Right forelimb (tissue), 1 donor: ENCODE measurements at places on chromosomes 3 and 15.

- no peak for DNase-seq
Measured at GRCh38 chr3:143207338-143207961, 87.9 kb downstream of the CHST2 start.

GRCh38 chr3:101996832-101997231 is 147.5 kb downstream of the NFKBIZ start:
- DNase-seq = no peak

- no peak for DNase-seq
Measured at GRCh38 chr3:195717416-195717815, 3.4 kb upstream of the MUC20 start.

- DNase-seq = no peak
Measured at GRCh38 chr3:43298292-43298691, 12.0 kb downstream of the SNRK start.

DNA sequence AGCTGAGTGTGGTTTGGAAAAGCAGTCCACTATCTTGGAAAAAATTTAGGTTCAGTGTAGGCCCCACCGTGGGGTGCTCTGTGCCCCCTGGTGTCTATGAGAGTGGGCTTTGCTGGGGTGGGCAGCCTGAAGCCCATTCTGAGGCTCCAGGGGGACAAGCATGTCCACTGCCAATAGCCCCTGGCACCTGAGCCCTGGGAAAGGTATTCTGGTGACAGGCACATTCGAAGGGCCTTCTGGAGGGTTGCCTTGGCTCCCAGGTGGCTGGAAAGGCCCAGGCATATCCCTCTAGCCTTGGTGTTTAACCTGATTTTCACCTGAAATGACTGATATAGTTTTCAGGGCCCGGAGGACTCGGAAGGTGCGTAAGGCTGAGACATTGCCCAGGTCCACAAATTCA is 36.1 kb downstream of the SCN5A start:
- no peak for DNase-seq

- no peak for DNase-seq
Measured at GRCh38 chr3:134860141-134860540, 65.1 kb downstream of the EPHB1 start.

- no peak for DNase-seq
Measured at GRCh38 chr3:31766669-31767068, 214.4 kb downstream of the OSBPL10 start.

- DNase-seq = peak; percentile 69
Measured at GRCh38 chr3:112640276-112640929, 540 bp downstream of the CCDC80 start.
